ENCODE measurements at places on chromosomes 13 and 19. TPM values are rescaled to one million over a fixed set of nuclear protein-coding genes. Genes with fewer than 3 reads are reported as not detected.
A peak's percentile ranks its signal among the peaks of the same experiment; 100 is the strongest.

Gene ZNF491
- 4.9 TPM for polyA plus RNA-seq

- no peak for DNase-seq
Measured at GRCh38 chr19:44887648-44888047, 3.4 kb upstream of the TOMM40 start.

- peak; percentile 21 for DNase-seq
Measured at GRCh38 chr13:36673838-36674326, at the start of gene SERTM1. TSS of gene SERTM1 (plus strand) at chr13:36674020. CDS start at chr13:36695079, 21,059 bp downstream.

Gene TMEM221
- 3.1 TPM for polyA plus RNA-seq

GRCh38 chr19:54707962-54708361, 16.3 kb upstream of the KIR3DL3 start:
- no peak for DNase-seq

- no peak for DNase-seq
Measured at GRCh38 chr19:56177564-56178243, 1.9 kb downstream of the GALP start.

Gene EIF3K
- 321 TPM for polyA plus RNA-seq

DNA sequence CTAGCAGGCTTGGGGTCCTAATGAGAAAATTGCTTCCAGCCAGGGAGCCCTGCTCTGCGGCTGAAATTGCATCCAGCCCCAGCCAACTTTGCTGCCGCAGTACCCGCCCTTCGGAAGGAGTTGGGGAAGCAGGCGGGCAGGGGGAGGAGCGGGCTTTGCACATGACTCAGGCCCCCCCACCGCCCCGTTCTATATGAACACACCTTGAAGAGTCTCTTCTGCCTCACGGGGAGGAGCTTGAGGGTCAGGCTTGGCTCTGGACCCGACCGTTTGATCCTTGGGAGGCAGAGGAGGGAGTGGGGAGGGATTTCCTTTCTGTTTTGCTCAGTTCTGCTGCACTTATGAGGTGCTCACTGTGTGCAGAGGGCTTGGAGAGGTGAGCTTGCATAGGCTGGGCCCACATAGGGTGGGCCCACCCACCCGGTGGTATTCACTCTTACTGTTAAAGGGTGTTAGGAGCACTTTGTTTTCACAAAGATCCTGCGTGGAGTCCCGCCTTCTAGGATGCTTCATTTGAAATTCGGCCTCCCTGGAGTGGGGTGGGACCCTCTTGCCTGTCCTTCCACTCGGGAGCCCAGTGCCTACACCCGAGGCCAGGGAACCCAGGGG, 46.5 kb downstream of the LYL1 start:
- no peak for DNase-seq

GRCh38 chr13:33290421-33290965, 4.9 kb upstream of the STARD13 start:
- no peak for DNase-seq

Gene IRGC
- not detected for polyA plus RNA-seq

DNA sequence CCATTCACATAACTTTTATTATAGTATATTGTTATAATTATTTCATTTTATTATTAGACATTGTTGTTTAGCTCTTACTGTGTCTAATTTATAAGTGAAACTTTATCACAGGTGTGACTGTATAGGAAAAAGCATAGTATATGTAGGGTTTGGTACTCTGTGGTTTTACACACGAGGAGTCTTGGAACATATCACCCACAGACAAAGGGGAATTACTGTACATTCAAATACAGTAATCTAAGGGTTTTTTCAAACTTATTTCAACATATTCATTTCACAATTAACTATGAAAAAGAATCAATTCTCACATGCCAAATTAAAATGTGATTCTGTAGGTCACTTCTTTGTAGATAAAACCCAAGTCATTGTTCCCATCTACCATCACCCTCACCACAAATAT, 46.0 kb downstream of the RBM26 start:
- DNase-seq = no peak

DNA sequence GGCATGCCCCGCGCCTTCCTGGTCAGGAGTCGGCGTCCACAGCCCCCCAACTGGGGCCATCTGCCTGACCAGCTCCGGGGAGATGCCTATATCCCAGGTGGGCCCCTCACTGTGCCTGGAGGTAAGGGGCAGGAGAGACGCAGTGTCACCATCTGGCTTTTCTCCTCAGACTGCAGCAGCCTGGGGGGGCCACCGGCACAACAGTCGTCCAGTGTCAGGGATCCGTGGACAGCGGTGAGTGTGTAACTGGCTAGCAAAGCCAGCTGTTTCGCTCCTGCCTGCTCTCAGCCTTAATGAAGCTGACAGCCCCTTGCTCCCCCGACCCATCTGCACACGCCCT, 227 bp downstream of the OVOL3 start:
- no peak for DNase-seq

GRCh38 chr19:44903602-44904425, 1.8 kb upstream of the APOE start:
- no peak for DNase-seq

DNA sequence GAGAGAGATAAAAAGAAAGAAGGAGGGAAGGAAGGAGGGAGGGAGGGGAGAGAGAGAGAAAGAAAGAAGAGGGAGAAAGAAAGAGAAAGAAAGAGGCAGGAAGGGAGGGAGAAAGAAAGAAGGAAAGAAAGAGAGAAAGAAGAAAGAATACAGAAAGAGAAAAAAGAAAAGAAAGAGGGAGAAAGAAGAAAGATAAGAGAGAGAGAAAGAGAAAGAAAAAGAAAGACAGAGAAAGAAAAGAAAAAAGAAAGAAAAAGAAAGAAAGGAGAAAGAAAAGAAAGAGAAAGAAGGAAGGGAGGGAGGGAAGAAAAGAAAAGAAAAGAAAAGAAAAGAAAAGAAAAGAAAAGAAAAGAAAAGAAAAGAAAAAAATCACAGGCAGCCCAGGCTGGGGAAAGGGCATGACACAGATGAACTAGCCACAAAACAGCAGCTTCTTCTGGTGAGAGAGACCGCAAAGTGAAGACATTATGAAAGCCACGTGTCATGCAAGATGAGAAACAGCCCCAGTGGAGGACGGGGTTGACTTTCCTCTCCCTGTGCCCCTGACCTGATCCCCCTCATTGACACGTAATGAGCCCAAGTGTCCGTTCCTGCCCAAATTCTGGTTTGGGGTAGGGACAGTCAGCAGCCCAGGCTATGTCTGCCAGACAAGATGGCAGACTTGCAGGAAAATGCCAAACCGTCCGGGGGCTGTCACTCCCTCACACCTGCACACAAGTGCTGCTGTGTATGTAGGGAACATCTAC, 102.1 kb downstream of the INSR start:
- DNase-seq = no peak

DNA sequence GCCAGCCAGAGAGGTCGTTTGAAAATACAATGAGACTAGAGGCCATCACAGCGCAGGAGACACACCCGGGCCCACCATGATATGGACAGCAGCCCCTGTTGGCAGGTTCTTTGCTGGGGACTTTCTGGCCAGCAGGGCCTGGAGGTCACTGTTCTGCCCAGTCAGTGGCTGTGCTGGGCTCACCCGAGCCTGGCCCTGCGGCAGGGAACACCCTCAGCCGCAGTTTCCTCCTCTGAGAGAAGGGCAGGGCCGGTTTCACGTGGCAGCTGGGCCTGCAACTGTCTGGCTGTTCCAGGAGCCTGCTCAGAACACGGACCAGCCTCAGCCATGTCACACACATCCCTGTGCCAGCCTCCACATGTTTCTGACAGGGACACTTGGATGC, 39.4 kb downstream of the ADPRHL1 start:
- DNase-seq = no peak

Gene TTC9B
- 0.09 TPM for polyA plus RNA-seq

GRCh38 chr19:15379083-15379998, at the start of gene AKAP8:
TSS of gene AKAP8 (minus strand) at chr19:15379787. CDS start at chr19:15379731, 56 bp downstream.
- peak; percentile 98 for DNase-seq

GRCh38 chr19:27955485-27956480, 1257.2 kb downstream of the UQCRFS1 start:
- no peak for DNase-seq

DNA sequence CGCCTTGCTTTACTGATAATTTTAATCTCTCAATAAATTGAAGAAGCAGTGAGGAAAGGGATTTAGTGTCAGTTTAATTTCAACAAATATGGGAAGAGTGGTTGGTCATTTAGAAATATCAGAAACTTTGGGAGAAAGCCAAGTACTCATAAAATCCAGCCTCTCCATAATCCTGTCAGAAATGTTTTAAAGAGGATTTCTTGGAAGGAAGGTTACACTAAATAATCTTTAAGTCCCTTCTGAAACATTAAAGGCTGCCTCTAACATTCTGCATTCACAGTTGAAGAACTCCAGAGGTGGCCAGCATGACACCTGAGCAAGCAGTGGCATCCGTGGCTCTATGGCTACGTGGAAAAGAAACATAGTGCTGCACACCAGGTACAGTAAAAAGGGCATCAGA, 378.5 kb downstream of the ENOX1 start:
- no peak for DNase-seq

Gene KLF1
- 0.40 TPM for polyA plus RNA-seq

- DNase-seq = no peak
Measured at GRCh38 chr19:49761249-49761624, 1.9 kb downstream of the TSKS start.

DNA sequence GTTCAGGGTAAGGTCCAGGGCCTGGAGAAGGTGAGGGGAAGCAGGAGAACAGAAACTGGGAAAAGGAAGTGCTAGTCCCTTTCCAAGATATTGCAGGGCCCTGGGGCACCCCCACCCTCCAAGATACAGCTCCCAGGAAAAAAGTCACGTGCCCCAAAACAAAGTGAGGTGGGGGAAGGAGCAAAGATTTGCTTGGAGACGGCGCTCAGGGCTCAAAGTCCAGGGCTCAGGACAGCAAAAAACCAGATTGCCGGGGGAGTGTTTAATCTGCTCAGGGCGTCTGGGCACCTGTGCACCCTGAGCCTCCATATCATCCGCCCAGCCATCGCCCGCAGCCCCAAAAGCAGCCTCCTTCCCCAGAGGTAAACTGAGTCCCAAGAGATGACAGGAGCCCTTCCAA, 6.3 kb downstream of the SMIM24 start:
- DNase-seq = no peak

DNA sequence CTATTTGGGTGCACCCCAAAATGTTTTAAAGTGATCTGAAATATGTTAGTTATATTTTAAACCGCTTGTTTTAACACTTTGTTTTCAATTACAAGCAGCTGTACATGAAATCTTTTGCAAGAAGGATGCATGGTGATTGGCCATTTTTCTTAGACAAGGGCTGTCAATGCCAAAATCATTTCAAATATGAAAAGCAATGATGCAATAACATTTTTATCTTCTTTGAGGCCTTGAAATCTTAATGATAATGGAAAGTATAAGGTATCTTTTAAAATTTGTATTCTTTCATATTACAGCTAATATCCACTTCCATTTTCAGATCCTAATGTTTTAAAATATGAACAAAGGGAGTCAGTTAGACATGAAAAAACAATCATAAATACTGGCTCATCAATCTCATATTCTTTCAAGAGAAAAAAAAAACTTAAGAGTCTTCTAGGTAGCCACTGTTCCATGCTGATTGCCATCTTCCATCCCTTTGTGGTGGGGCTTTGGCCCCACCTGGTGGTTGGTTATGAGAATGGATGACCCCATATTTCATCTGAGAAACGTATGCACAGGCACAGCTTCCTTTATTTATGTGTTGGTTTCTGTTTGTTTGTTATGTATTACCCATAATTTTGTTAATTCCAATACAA, 330.3 kb upstream of the MIR17HG start:
- peak; percentile 6 for DNase-seq

DNA sequence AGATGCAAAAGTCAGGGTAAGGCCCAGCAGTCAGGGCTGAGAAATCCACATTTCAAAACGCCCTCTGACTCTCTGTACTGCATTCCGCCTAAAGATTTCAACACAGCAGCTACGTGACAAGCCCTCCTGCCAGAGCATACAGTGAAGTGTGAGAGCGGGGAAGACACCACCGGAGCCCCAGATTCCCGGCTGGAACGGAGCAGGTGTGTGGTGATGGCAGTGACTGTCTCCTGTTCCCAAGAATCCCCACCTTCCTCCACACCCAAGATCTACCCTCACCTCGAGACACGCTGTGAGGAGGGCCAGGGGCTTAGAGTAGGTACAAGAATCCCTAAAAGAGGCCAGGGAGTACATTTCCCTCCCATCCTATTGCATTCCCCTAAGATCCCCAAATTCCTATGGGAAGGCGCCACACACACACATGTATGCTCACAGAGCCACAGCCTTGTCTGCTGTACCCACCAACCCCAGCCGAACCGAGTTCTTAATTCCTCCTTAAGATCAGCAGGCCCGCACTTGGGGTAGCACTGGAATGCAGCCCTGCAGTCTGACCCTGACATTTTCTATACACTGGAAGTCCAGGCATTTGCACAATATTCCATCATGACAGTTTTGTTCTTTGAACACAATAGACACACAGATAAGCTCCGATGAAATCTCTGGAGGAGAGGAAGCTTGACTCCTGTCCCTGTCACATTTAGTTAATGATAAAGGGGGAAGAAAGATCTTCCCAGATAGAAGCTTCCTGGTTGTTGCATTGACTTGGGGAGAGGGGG, 102.9 kb downstream of the FOXO1 start:
- no peak for DNase-seq

DNA sequence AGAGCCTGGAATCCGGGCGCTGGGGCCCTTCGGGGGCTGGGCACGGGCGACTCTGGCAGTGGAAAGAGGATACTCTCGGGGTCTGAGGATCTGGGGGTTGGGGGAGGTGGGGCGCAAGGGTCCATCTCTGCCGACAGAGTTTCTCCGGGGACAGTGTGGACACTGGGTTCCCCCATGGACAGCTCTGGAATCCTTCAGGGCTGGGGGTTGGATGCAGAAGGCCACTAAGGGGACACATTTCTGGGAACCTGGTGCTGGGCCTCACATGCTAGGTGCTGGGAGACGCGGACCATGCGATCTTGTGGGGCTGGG, 2.3 kb downstream of the TGFBR3L start:
- no peak for DNase-seq

- DNase-seq = no peak
Measured at GRCh38 chr19:38699027-38699346, 45.3 kb downstream of the CAPN12 start.

GRCh38 chr19:56252699-56253422, 19.7 kb upstream of the EDDM13 start:
- peak; percentile 33 for DNase-seq

DNA sequence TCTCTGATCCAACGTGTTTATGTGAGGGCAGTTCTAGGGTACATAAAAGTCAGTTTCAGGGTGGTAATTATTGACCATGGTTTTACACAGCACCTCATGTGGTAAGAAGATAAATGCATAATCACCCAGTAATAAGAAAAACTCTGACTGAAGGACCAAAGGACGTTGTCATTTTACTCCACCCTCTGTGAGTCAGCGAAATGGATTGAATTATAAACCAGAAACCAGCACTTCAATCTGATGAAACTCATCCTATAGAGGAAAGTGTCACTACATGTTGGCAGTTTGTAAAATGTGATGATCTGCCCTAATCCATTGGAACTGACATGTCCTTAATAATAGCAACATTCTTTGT, 406.8 kb downstream of the KLF5 start:
- no peak for DNase-seq

- no peak for DNase-seq
Measured at GRCh38 chr13:103516015-103516795, 450.0 kb upstream of the SLC10A2 start.

- DNase-seq = peak; percentile 33
Measured at GRCh38 chr13:25659091-25659795, 287.5 kb downstream of the ATP8A2 start.

Gene KDELR1
- 203 TPM for polyA plus RNA-seq
